CD4-positive, alpha-beta T cell (primary cell): ENCODE measurements at places on chromosomes 13 and 19.

- no peak for DNase-seq
Measured at GRCh38 chr19:19550485-19550929, 12.4 kb downstream of the CILP2 start.

- no peak for DNase-seq
Measured at GRCh38 chr13:73870970-73871935, 263.0 kb downstream of the KLF12 start.

GRCh38 chr19:50664204-50664603, 15.0 kb downstream of the C19orf81 start:
- no peak for DNase-seq

DNA sequence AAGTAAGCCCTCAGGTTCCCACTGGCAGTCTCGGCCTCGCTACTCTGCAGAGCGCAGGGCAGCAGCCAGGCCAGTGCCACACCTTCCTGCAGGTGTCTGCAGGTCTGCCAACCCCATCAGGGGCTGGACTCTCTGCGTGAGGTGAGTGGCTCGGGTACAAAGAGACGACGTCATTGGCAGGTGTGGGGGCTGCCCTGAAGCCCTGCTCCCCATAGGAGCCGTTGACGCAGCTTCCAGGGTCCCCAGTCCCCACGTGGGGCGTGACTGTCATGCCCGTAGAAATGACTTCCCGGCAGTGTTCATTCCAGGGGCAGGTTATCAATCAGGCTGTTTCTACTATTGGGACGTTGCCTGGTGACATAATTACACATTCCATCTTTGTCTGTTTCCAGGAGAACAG, 15.3 kb upstream of the GJB6 start:
- no peak for DNase-seq

GRCh38 chr19:16623576-16623975, 4.4 kb downstream of the MED26 start:
- no peak for DNase-seq

- no peak for DNase-seq
Measured at GRCh38 chr19:1110809-1111640, 7.2 kb downstream of the GPX4 start.

DNA sequence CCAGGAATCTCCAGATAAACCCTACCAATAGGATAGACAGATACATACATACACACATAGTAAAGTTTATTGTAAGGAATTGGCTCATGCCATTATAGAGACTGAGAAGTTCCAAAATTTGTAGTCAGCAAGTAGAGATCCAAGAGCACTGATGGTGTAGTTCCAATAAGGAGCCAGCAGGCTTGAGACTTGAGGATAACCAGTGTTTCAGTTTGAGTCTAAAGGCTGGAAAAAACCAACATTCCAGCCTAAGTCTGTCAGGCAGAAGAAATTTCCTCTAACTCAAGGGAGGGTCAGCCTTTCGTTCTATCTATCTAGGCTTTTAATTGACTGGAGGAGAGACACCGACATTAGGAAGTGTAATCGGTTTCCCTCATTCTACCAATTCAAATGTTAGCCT, 110.2 kb upstream of the TSHZ3 start:
- no peak for DNase-seq

DNA sequence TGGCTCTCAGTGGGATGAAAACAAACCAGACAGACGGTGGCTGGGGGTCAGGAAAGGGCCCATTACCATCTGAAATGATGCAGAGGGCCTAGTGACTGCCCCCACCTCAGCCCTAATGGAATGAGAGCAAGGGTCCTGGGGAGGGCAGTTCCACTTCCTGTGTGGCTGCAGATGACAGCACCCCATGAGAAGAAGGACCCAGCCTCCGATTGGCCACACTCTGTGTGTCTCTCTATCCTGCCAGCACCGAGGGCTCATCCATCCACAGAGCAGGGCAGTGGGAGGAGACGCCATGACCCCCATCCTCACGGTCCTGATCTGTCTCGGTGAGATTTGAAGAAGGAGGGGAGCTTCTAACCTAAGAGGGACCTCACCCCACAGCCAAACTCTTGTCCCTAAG, 498 bp downstream of the LILRB1 start:
- no peak for DNase-seq

- no peak for DNase-seq
Measured at GRCh38 chr13:77465603-77466195, 69.8 kb upstream of the SCEL start.

GRCh38 chr13:79481685-79482052, 714 bp downstream of the NDFIP2 start:
- peak; percentile 19 for DNase-seq

- no peak for DNase-seq
Measured at GRCh38 chr13:108924134-108924533, 294.7 kb downstream of the MYO16 start.

- DNase-seq: no peak
Measured at GRCh38 chr19:55384131-55384919, at the start of gene TMEM238. TSS of gene TMEM238 (minus strand) at chr19:55384292. CDS start at chr19:55384259, 33 bp downstream.

DNA sequence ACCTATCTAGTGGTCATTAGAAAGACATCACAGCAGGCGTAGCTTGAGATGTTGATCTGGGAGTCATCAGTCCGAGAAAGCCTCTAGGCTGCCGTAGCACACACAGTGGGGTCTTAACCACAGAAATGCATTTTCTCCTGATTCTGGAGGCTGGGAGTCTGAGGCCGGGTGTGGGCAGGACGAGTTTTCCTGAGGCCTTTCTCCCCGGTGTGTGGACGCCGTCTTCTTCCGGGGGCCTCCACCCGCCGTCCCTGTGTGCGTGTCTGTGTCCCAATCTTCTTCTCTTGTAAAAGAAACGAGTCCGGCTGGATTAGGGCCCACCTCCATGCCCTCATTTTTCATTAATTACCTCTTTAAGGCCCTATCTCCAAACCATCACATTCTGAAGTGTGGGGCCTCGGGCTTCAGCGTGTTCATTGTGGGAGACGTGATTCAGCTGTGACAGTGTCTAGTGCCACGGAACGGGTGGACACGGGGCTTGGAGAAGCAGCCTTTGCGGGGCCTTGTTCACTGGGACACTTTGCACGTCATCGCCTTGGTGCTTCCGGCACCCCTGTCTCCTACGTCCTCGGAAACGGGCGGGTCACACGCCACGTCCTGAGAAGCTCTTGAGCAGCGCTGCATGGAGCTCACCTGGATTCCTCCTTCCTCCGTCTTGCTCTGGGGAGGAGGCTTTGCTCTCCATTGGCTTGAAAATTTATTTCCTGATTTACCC, 208.9 kb upstream of the SOX1 start:
- DNase-seq: no peak
